ENCODE measurements at places on chromosomes 2 and 18.

- peak; percentile 7 for DNase-seq
Measured at GRCh38 chr2:97645112-97645694, 659 bp upstream of the COX5B start.

DNA sequence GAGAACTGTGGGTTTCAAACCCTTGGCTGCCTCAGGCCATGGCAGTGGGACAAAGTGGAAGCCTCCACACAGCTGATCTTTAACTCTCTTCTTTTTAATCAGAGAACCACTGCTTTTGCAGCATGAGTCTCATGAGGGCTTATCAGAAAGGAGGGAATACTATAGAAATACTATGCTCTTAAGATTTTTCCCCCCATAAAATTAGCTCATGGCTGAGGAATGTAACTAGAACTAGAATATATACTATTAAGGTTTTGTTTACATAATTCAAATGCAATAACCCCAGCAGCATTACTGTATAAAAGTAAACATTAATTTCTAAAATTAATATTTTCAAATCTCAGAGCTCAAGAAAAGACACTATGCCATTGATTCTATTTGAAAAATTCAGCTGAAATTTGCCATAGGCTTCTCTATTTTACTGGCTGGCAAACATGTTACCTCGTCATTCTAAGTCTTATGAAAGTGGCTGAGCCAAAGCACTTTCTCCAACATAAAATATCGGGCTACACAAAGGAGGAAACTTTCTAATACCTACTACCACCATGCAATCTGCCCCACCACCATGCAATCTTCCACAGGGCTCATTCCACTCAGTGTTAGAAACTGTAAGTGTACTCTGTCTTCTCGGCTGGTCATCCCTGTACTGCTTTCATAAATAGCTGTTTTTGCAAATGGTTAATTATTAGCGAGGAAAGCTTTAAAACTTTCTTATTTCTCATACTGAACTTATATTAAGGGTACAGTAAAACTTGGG lies 42.5 kb downstream of the WDR35 start:
- DNase-seq, result peak; percentile 3

GRCh38 chr2:207150284-207150683 lies 15.5 kb downstream of the KLF7 start:
- no peak for DNase-seq

GRCh38 chr2:136049991-136050920 lies 64.8 kb upstream of the DARS1 start:
- no peak for DNase-seq

DNA sequence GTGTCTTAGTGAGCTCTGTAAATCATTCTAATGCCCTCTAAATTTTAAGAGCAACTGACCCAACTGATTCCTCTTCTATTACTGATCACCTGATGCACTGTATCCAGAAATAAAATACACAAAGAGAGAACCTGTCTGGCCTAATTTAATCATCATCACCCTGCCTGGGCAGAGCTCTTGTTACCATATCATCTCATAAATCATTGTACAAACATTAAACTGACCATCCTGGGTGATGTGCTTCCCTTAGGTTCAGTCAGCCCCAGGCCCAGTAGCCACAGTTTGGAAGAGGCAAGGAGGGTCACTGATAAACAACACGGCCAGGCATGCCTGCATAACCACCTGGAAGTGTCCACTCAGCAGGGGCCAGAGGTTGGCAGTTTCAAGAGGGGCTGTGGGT lies 22.7 kb upstream of the ACMSD start:
- no peak for DNase-seq

All from fibroblast of skin of right quadriceps (primary cell).